RWPE1 (cell line): ENCODE measurements at places on chromosomes 7 and 10.

- DNase-seq = peak; percentile 8
Observed at GRCh38 chr7:18457832-18458231, 37.7 kb upstream of the HDAC9 start.

DNA sequence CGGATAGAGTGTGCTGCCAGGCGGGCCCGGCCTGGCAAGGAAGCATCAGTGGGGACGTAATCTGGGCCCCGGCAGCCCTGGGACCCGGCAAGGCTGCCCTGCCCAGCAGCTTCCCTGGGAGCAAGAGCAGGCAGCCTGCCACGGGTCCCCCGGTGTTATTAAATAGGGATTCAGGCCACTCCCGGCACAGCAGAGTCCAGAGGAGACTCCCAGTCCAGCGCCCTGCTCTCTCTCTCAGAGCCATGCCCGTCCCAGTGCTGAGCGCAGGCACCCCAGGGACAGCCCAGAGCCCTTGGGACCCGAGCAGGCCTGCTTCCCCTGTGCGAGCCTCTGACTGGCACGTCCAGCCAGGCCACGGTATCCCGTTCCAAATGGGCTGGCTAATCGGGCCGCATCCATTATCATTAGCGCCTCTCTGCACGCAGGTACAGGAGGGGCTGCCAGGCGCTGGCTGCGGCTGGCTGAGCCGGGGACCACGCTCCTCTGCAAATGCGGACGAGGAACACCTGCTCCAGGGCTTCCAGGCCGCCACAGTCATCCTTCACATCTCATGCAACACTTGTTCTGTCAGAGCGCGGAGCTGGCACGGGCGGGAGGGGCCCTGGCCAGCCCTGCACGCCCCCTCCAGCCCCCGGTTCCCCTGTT is 344.2 kb upstream of the MKI67 start:
- no peak for DNase-seq

- peak; percentile 24 for DNase-seq
Observed at GRCh38 chr7:85750454-85750949, 563.6 kb upstream of the SEMA3D start.

DNA sequence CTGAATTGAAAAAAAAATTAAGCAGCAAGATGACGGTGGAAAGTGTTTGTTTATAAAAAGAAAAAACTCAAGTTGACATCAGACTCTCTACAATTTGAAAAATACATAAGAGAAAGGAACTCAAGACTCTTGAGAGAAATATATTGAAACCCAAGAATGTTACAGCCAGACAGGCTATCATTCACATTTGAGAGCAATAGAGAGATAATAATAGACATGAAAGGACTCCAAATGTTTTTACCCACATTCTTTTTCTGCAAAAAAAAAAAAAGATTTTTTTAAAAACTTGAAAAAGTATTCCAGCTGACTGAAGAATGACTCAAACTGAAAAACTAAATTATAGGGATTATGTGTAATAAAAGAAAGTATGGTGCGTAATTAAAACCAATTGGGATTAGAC is 532.4 kb downstream of the INHBA start:
- DNase-seq = no peak

GRCh38 chr7:54944179-54944578 is 74.6 kb upstream of the EGFR start:
- no peak for DNase-seq

GRCh38 chr10:33306126-33306525 is 28.3 kb downstream of the NRP1 start:
- no peak for DNase-seq

GRCh38 chr7:41103331-41103730 is 599.6 kb downstream of the INHBA start:
- DNase-seq = peak; percentile 13

DNA sequence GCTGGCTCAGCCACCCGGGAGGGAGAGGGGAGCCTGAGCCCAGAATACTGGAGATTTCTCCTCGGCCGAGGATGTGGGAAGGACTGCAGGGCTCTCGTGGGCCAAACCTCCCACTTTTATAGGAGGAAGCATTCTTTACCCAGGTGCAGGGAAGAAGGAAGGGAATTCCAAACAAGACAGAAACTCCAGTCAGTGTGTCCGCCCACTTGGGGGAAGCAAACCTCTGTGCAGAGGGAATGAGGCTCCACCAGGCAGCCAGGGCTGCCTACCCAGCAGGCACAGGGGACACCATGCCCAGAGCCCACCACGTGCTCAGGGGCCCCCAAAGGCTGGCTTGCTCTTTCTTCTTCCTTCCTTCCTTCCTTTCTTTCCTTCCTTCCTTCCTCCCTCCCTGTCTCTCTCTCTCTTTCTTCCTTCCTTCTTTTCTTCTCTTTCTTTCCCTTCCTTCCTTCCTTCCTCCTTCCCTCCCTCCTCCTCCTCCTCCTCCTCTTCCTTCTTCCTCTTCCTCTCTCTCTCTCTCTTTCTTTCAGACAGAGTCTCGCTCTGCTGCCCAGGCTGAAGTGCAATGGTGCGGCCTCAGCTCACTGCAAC is 15.4 kb upstream of the FZD9 start:
- DNase-seq = no peak

- no peak for DNase-seq
Observed at GRCh38 chr10:124685261-124685660, 58.9 kb downstream of the FAM53B start.

GRCh38 chr7:114531326-114531725 is 116.7 kb downstream of the FOXP2 start:
- no peak for DNase-seq

DNA sequence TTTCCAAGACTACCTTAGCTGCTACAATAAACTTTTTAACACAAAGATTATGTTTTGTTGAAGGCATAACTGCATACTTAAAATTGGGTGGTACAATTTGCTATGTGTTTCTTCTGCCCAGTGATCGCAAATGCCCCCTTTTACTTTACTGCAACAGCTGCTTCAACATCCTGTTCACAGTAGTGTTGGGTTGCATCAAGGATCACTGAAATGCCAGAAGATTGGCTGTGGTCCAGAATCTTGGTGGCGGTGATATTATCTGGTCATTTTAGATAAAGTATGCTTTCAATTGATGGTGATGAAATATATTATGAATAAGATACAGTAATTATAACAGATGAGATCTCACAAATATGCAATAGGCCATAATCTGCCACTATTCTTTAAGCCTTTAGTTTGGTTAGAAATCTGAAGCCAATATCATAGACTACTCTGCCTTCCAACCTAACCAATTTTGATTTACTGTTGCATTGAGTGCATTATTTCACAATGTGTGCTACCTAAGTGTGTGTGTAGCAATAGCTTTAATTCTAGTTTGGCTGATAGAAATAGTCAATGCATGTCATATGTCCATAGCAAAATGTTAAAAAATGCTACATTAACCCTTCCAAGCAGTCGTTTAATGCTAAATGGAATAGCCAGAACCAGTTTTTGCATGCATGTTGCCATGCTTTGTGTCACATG is 29.8 kb upstream of the ING3 start:
- DNase-seq = no peak

- no peak for DNase-seq
Observed at GRCh38 chr10:103691723-103692435, 163.5 kb downstream of the SH3PXD2A start.

GRCh38 chr7:14590206-14590605 is 312.3 kb downstream of the DGKB start:
- DNase-seq = no peak

GRCh38 chr7:99125505-99125865 is 18.4 kb downstream of the SMURF1 start:
- DNase-seq = no peak

DNA sequence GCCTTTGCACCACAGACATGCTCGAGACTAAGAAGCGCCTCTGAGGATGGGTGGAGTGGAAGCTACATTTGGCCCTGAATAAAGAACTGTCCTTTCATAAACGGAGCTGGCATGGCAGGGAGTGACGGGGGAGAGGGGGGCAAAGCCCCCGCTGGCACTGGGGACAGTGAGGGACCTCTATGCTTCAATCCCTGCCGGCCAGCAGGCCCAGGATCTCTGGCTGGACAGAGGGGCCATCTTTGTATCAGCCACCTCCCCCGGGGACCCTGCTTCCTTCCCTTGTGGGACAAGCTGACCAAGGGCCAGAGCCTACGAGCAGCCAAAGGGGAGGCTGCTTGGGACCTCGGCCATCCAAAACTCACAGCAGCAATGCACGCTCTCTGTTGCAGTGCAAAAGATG is 28.2 kb upstream of the ECHDC3 start:
- no peak for DNase-seq

DNA sequence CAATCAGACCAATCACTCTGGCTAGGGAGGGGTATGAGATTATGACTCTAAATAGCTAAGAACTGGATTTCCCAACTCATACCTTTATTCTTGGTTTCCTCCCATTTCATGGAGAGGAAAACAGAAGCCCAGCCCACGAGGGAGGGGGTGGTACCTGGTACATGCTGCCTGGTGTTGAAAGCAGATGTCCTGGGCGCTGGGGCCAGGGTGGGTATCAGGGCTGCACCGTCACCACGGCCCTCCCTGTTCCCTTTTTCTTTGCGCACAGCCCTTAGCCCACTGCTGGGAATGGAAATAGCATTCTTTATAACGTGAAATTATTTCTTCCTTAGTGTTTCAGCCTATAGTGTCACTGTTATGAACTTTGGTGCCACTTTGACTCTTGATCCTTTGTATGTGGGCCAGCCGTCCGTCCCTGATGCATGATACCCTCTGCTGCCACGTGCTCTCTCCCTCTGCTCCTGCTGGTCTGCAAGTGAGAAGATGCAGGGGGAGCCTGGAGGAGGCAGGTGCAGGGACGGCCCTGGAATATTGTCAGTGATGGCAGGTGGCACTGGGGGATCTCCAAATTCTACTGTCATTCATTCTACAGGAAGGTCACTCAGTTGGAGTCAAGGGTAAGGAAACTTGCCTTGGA is 158.5 kb downstream of the CDH23 start:
- no peak for DNase-seq

DNA sequence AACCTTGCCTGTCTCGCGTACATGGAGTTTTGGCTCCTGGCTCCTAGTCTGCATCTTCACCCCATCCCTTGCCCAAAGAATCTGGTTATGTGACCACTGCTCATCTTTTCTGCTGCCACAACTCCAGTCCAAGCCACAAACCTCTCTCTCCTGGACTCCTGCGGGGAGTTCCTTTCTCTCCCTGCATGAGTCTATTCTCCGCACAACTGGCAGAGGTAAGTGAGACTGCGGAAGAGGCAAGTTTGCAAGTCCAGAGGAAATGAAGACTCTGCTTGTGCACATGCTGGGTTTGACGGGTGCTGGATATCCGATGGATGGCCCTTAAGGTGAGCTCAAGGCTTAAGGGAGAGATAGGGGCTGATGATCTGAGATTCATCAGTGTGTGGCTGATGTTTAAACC is 61.0 kb downstream of the TRUB1 start:
- DNase-seq = no peak

DNA sequence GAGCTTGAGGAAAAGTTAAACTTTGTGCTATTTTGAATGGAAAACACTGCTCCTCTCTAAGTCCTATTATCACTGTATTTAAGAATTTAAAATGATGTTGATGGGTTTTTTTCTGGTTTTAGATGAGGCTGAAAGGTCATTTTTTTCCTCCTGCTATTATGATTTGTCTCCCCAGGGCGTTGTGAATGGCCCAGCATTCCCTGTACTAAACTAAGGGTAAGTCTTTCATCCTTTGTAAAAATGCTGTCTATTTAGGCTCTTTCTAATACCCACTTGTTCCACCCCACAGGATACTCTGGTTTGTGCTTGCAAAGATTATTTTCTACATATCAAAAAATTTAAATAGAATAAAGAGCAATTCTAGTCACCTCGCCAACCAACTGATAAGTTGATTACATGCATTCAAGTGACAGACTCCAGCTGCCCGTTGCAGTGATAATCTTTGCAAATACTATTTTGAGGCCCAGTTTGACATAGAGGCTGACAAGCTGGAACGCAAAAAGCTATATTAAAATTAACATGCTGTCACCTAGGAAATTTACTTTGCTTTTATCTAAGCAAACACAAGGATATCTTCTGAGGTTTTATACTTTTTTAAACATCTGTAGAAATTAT is 222.3 kb upstream of the TMEM229A start:
- no peak for DNase-seq

DNA sequence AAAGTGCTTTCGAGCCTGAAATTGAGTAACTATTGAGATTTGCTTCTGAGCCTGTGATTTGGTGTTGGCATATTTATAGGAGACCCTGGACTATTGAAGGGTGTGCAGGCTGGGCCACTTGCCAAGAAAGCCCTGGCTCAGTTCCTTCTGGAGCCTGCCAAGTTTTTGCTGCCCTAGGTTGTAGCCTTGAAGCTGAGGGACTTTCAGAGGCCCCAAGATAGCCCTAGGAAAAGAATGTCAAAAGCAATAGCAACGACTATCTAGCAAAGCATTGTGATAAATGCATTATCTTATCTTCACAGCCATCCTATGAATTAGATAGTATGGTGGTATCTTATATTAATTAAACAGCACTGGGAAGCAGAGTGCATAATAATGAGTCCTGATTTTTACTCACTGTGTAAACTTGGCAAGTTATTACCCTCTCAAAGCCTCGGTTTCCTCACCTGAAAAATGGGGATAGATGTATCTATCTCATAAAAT is 473.7 kb upstream of the PODXL start:
- DNase-seq = no peak
